ENCODE measurements at places on chromosomes 7 and 10. TPM values are rescaled to one million over a fixed set of nuclear protein-coding genes. Genes with fewer than 3 reads are reported as not detected.
A peak's percentile ranks its signal among the peaks of the same experiment; 100 is the strongest.

- no peak for DNase-seq
Measured at GRCh38 chr10:780536-781524, 91.4 kb upstream of the DIP2C start.

CDNF gene
- total RNA-seq: not detected

VAX1 gene
- total RNA-seq: not detected

GRCh38 chr10:98074315-98074911, 44.0 kb upstream of the CRTAC1 start:
- peak; percentile 9 for DNase-seq

DNA sequence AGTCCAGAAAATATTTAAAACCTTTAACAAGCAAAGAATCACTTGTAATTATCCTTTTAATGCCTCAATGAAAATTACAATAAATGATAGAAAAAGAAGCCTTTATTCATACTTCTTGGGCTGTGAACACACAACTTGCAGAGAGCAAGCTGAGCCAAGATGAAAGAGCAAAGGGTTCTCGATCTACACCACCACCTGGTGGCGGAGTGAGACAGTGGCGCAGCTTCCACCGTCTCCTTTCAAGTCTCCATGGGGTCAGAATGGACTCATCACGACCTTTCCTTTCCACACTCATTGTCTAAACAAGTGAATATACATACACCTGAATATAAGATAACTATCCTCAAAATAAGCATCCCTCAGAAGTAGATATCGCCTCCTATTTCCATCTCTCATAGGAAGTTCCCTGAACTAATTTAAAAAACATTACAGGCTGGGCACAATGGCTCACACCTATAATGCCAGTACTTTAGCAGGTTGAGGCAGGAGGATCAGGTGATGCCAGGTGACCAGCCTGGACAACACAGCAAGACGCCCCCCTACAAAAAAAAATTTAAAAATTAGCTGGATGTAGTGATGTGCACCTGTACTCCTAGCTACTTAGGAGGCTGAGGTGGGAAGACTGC, 40.7 kb downstream of the ATE1 start:
- DNase-seq: peak; percentile 42

BHLHA15 gene
- not detected for total RNA-seq

- no peak for DNase-seq
Measured at GRCh38 chr10:86316274-86316835, 50.2 kb downstream of the GRID1 start.

- no peak for DNase-seq
Measured at GRCh38 chr10:62689712-62690111, 114.8 kb upstream of the ADO start.

GRCh38 chr7:5425507-5426225, 2.0 kb upstream of the TNRC18 start:
- peak; percentile 85 for DNase-seq

GRCh38 chr7:106604303-106604924, 56.5 kb downstream of the CCDC71L start:
- no peak for DNase-seq

- DNase-seq: no peak
Measured at GRCh38 chr10:128013626-128014025, 106.7 kb downstream of the PTPRE start.

MOGAT3 gene
- total RNA-seq: not detected

CYP3A7 gene
- total RNA-seq: not detected

DNA sequence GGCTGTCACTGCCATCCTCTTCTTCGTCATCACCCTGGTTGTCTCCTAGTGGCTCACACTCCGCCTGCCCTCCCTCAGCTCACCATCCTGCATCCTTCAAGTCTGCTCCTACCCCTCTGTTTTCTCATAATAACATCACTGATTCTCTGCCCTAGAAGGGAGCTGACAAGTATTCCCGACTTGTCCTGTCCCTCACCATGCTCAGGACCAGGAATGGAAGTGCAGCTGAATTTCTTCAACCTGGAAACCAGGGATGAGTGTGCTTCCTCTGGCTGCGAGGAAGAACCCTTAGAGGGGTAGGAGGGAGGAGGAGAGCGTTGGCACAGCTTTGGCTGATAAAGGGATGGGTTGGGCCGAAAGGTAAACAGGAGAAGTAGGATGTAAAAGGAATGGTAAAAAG, 174.8 kb upstream of the GPR26 start:
- DNase-seq: no peak

DNA sequence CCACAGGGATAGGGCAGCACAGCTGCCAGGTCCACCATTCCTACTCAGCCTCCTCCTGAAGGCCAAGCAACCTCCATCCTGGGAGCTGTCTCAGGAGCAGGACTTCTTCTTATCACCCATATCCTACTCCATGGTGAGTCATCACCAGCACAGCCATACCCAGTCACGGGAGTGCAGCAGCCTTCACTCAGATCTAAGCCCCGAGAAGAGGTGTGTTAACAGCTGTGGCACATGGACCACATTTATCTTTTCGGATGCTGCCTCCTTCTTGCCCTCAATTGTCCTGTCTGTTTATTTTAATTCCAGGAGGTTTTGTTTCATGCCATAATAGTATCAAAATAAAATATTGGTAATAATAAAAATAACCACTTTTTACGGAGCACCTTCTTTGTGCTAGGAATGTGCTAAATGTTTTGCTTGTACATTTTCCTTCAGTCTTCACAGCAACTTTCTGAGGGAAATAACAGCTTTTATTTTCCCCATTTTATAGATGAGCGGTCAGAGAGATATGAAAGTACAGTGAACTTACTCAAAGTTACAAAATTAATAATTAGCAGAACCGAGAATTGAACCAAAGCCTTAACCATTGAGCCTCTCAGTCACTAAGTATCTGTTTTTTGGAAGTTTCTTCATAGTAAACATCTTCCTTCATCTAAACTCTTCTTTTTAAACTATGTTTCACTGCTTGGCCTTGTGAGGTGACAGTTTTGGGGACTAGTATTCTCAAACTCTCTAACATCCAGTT, 2.5 kb upstream of the KEL start:
- no peak for DNase-seq

ZNF425 gene
- total RNA-seq: 3.1 TPM

DNA sequence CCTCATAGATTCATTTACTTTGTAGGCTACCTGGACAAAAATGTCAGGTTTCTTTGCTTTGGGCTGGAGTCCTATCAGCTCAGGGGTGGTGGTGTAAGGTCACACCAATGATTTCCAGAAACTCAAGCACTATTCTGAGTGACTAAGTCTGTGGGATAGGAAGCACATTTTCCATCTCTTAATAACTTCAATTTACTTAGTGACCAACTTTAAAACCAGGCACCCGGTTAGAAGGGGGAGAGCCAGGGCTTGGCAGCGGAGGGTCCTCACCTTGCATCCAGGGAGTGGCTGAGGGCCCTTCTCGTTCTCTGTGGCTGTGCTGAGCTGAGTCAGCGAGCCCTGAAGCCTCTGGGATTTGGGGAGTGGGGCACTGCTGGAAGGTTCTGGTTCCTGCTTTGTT, 6.7 kb downstream of the CHST3 start:
- DNase-seq: peak; percentile 46

LEP gene
- total RNA-seq: not detected

- no peak for DNase-seq
Measured at GRCh38 chr10:86282664-86283465, 83.7 kb downstream of the GRID1 start.

ELN gene
- total RNA-seq: 26.2 TPM

DNA sequence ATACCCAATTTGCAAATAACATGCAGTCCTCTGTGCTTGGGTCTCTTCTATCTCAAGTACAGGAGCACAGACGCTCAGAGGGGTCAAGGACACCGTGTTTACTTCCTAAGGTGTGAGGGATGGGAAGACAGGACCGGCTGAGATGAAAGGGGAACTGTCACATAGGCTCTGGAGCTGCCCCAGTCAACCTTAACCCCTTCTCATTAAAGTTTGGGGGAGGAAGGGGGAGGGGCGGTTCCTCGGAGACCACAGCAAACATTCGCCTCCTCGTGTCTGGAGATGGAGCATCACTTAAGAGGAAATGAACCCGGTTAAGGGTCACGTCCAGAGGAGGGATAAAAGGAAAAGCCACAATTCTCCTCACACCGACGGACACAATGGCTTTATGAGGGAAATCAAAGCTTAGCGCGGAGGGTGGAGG, 1.1 kb downstream of the SH3PXD2A start:
- peak; percentile 24 for DNase-seq

DNA sequence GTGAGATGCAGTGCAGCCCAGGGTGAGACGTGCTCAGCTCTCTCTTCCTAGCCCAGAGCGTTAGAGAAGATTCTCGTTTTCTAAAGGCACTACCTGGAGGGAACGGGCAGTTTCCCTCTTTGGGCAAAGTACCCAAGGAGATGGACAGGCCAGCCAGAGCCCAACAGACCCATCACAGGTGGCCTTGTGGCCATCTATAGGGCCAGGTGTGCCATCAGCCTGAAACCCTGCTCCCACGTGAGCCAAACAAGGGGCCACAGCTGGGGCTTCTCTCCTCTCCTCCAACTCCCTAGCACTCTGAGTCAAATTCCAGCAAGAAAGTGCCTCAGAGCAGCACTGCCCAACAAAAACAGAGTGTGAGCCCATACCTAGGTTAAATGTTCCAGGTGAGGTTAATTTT, 22.3 kb downstream of the CHST15 start:
- DNase-seq: no peak

SMARCD3 gene
- 4.3 TPM for total RNA-seq

GRCh38 chr7:151244196-151244840, 4.2 kb downstream of the SMARCD3 start:
- peak; percentile 47 for DNase-seq

DNA sequence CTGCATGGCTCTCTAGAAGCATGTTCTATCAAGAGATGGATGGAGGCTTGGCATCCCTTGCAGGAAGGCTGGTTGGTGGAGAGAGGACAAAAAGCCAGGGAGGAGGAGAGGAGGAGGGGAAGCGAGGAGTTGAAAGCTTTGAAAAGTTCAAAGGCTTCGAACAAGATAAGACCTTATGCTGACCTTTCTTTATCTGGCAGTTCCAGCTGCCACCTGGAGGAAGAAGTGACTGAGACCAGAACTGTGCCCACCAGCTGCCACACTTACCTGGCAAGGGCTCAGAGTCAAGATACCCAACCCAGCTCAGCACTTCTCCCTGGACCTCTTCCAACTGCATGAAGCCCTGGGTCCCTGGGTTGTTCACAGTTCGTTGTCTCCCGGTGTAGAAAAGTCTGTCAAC, 14.8 kb downstream of the CCL24 start:
- no peak for DNase-seq

- DNase-seq: no peak
Measured at GRCh38 chr7:132397070-132397469, 179.2 kb downstream of the PLXNA4 start.

CALCR gene
- not detected for total RNA-seq

PRF1 gene
- total RNA-seq: not detected

DNA sequence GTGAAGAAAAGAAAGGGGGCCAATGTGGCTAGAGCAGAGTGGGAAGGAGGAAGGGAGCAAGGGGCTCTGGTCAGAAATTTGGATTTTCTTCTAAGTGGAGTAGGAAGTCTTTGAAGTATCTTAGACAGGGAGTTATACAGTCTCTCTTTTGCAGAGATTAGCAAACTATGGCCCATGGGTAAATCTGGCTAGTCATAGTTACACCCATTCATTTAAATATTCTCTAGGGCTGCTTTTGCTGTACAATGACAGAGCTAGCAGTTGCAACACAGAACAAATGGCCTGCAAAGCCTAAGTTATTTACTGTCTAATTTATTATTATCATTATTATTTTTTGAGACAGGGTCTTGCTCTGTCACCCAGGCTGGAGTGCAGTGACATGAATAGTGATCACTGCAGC, 10.5 kb upstream of the LAMB4 start:
- DNase-seq: no peak

DNA sequence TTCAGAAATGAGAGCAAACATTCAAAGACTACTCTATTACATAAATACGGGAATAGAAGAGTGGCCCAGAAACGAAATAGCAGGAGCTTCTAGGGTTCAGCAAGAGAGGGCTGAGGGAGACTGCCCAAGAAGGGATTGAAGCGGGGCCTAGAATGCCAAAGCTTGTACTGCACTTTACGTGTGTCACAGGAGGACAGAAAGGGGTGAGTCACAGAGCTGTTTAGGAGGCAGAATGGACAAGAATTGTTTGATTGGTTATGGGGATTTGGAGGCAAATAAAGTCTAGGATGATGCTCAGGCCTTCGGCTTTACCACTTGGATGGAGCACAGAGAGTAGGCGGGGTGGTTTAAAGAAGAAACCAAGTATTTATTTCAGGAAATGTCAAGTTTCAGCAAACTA, 11.3 kb upstream of the FXYD4 start:
- no peak for DNase-seq

- DNase-seq: no peak
Measured at GRCh38 chr7:51727441-51727840, 410.8 kb upstream of the COBL start.

DNA sequence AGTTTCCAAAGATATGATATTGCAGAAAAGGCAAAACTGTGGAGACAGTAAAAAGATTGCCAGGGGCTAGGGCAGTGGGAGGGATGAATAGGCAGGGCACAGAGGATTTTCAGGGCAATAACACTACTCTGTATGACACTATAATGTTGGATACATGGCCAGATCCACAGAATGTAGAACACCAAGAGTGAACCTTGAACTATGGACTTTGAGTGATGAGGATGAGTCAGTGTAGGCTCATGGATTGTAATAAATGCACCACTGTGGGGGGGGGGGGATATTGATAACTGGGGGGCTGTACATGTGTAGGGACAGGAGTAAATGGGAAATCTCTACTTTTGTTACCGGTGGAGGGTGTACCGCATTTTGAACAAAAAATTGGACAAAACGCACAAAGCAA, 77.4 kb downstream of the ALOX5 start:
- no peak for DNase-seq

ERV3-1 gene
- 3.9 TPM for total RNA-seq

HMX3 gene
- not detected for total RNA-seq

GRCh38 chr10:6473430-6473829, 106.6 kb downstream of the PRKCQ start:
- peak; percentile 44 for DNase-seq

- no peak for DNase-seq
Measured at GRCh38 chr10:13091801-13092200, 8.2 kb upstream of the OPTN start.

DNA sequence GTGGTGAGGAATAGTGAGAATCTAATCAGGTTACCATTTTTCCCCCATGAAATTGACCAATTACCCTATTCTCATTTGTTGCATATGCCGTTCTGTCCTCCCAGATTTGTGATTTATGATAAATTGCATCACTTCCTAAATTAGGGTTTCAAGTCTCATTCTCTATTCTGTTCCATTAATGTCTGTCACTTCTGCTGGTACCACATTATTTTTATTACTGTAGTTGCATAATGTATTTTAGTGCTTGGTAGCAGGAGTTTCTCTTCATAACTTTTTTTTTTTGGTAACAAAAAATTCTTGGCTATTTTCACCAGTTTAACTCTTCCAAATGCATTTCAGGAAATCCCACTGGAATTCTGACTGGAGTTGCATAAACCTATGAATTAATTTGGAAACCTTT, 44.0 kb upstream of the FAM133B start:
- no peak for DNase-seq

GRCh38 chr7:7651479-7651878, 10.9 kb downstream of the UMAD1 start:
- DNase-seq: no peak

DNA sequence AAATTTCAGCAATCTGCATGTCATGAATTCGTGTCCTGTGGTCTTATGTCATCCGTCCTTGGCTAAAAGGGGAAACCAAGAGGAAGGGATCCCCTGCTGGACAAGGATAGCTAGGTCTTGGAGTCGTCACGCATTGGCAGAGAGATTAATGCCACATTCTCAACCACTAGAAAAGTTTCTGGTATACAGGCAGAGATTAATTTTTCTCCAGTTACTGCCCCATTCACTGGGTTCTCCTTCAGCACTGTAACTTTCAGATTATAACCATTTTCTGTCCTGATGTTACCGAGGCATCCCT, 1060.6 kb upstream of the AUTS2 start:
- peak; percentile 54 for DNase-seq

Measured in M059J (cell line).